Stimulated activated CD4-positive, alpha-beta T cell treated with anti-CD3 and anti-CD28 coated beads, Interleukin-1b, Interleukin-23, amount 100 ng/mL, for 48 hours (primary cell): ENCODE measurements at places on chromosomes 5 and 9.

- DNase-seq: no peak
Observed at GRCh38 chr9:4055032-4055431, 244.8 kb downstream of the GLIS3 start.

GRCh38 chr5:62299101-62299500 lies 6.9 kb upstream of the KIF2A start:
- no peak for DNase-seq

GRCh38 chr5:89228355-89228754 lies 345.4 kb upstream of the MEF2C start:
- DNase-seq: no peak

GRCh38 chr9:108410161-108410560 lies 445.6 kb downstream of the ACTL7B start:
- DNase-seq: no peak

DNA sequence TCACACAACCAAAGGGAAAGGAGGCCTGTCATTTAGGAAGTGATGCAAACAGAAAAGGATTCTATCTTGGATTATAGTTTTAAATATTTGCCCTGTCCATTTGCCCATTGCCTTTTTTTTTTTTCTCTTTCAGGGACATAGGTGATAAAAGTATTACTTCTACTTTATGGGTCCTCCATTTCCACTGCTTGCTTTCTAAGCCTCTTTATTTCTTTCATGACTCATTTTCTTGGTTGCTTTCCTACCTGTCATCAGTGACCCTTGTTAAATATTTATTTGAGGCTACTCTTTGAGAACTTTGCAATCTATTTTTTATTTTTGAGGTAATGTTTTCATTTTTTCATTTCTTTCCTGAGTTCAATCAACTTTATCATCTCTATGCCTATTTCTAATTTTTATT lies 522.9 kb upstream of the ARRDC3 start:
- no peak for DNase-seq

- DNase-seq: peak; percentile 38
Observed at GRCh38 chr5:77751328-77752023, 24.7 kb downstream of the TBCA start.

GRCh38 chr5:177513500-177513899 lies 3.3 kb downstream of the DDX41 start:
- no peak for DNase-seq

DNA sequence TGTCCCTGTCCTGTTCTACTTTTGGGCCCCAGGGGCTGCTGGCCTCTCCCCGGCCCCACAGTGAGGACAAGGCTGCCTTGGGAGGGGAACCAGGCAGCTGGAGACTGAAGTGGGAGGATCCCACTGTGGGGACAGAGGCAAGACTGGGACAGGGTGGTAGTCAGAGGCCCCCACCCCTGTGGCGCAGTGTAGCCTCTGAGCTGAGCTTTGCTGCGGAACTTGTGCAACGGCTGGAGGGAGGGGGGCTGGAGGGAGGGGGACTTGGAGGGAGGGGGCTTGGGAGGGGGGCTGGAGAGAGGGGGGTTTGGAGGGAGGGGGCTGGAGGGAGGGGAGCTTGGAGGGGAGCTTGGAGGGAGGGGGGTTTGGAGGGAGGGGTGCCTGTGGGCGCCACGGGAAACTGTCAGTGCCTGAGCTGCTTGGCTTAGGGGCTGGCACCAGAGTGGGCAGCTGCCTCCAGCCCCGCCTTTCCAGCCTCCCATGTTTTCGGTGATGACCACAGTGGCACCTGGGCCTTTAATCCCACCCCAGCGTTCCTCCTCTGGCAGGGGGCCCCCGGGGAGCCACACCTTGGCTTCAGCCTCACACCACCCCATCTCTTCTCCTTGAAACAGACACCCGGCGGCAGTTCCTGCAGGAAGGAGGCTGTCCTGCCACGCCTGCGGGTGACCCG lies 2.3 kb upstream of the FUT7 start:
- no peak for DNase-seq

DNA sequence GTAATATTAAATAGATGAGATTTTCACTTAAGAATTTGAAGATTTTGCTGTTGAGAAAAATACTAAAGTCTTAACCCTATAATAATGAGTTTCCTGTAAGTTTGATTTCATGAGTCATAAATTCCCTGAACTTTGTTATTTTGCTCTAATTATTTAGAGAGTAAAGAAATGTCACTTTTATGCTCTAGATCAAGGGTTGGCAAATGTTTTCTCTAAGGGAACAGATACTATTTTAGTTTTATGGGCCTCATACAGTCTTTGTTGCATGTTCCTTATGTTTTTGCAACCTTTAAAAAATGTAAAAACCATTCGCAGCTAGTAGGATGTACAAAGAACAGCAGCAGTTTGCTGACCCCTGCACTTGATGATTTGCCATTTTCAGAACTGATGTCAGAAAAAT lies 480 bp upstream of the TXNDC8 start:
- no peak for DNase-seq

GRCh38 chr9:134258332-134258731 lies 67.9 kb upstream of the RXRA start:
- DNase-seq: no peak

GRCh38 chr5:104412649-104413240 lies 850.2 kb upstream of the NUDT12 start:
- no peak for DNase-seq

DNA sequence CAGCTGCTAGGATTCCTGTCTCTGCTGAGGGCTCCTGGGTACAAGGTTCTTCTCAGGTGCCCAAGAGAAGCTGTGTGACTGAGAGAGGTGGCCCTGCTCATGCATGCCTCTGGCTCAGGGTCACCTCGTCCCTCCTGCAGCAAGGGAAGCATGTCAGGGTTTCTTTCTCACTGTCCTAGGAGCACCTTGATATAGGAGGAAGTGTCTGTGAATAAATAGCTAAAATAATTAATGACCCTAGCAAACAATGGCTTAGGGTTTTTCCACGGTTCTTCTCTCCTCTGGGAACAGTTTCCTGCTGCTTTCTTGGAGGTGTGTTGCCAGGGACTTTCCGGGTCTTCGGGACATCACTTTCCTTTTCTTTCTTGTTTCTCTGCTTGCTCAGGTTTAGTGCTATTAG lies 87.2 kb downstream of the ARHGAP26 start:
- DNase-seq: no peak

- no peak for DNase-seq
Observed at GRCh38 chr9:121678501-121679022, 27.1 kb downstream of the DAB2IP start.

- DNase-seq: no peak
Observed at GRCh38 chr9:105958587-105958986, 264.2 kb downstream of the TMEM38B start.
